ENCODE measurements at places on chromosomes 16 and 17. TPM values are rescaled to one million over a fixed set of nuclear protein-coding genes. Genes with fewer than 3 reads are reported as not detected.

SLC12A3 gene
- not detected for total RNA-seq

ZG16 gene
- not detected for total RNA-seq

CNEP1R1 gene
- total RNA-seq: 23.5 TPM

PDILT gene
- not detected for total RNA-seq

NAA60 gene
- 39.1 TPM for total RNA-seq

SPATA32 gene
- not detected for total RNA-seq

TP53I13 gene
- 75.2 TPM for total RNA-seq

KRTAP2-3 gene
- not detected for total RNA-seq

ZNF19 gene
- 6.7 TPM for total RNA-seq

TOM1L1 gene
- total RNA-seq: 16.4 TPM

CDRT15L2 gene
- not detected for total RNA-seq

- DNase-seq: no peak
Measured at GRCh38 chr17:12983991-12984884, 33.6 kb downstream of the ELAC2 start.

- DNase-seq: no peak
Measured at GRCh38 chr17:3972931-3973330, 8.7 kb upstream of the ATP2A3 start.

- no peak for DNase-seq
Measured at GRCh38 chr16:10037751-10038150, 144.5 kb downstream of the GRIN2A start.

DNA sequence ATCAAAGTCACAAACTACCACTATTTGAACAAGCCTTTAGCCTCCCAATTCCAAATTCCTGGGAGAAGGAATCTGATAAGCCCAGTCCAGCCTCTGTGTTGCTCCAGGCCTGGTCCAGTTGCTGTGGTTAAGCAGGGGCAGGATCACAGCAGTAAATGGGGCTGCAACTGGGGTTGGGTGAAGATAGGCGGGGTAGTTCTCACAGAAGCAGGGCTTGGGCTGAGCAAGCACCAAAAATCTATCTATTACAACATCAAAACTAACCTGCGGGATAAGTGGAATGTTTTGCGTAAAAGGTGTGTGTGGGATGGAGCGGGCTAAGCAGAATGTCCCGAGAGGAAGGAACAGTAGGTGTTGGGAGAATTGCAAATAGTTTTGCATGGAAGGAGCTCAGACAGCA is 23.0 kb upstream of the RNF135 start:
- DNase-seq: no peak

GRCh38 chr17:50836826-50837225 is 1.4 kb downstream of the WFIKKN2 start:
- no peak for DNase-seq

DNA sequence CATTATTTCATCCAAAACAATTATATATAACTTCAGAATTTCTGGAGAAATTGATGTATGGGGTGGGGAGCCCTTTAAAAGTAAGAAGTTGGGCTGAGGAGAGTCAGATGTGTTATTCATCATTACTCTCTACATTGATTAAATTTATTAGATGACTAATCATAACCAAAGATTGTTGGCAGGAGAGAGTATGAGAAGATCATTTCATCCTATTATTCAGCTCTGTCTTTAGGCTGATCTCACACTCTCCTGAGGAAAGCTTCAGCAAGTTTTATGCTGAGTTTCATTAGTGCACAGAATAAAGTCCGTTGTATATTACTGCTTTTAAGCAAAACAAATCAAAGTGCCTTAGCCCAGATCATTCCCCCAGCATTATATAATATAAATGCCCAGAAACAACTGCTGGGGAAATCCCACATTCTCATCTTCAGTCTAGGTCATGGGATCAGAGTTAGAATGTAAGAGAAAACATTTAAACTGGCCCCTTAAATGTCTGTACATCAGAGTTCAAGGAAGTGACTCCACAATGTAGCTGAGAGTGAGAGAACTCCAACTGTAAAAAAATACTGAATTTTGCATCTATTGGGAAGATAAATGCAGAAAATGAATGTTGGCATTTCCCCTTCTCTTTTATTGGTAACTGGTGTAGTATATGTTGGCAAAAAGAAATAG is 130.1 kb upstream of the HLF start:
- DNase-seq: no peak

DNA sequence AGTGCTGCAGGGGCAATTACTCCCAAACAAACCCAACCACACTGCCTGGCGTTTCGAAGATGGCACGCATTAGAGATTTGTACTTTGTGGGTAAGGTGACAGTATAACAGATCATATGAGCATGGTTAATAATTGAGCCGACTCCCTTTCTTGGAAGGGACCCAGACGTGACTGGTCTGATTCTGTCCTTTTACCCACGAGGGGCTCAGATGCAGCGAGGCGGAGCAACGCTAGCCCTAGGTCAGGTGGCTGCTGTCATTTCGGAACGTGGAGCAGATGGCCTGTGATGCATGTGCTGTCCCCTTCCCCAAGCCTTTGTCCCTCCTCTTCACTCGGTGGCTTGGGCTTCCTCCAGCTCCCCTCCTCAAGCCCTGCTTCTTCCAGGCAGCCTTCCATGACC is 84.2 kb downstream of the SNX29 start:
- DNase-seq: no peak

DNA sequence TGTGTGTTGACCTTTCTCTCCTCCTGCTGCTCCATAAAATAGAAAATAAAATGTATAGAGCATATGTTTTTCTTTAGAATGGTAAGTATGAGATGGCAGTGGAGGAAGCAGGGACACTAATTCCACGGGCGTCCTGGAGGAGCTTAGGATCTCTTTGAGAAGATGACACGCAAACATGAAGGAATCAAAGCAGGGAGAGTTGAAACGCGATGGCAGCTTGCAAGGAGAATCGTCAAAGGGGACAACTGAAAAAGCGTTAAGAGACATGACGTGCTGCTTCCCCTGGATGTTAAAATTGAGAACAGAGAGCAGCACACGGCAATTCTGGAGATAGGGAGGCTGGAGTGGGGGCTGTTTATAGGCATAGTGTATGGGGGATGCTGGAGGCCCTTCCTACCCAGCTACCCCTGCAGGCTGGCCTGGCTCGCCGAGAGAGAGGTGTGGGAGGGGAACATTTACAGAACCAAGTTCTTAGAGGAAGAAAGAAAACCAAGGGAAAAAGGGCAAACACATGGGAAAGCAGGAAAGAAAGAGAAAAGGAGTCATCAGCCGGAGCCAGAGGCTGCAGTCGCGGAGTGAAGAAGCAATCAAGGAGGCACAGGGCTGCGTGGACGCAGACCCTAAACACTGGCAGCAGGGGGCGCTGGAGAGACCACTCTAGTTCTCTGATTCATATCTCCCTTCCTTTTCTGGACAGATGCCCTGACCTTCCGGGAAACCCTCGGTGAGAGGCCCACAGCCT is 55.8 kb downstream of the MYH13 start:
- peak; percentile 89 for DNase-seq

DNA sequence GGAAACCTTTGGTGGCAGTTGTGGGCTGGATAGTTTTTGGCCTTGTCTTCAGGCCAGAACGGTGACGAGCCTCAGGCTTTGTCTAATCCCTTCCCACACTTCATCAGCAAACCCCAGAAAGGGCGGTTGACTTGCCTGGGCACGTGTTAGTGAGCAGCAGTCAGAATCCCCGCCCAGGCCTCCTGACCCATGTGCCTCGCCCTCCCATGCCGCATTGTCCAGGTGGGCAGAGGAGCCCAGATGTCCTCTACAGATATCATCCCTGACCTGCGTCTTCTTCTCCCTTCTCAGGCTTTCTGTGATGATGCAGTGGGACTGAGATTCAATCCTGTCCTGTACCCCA is 82.5 kb downstream of the OR1D5 start:
- no peak for DNase-seq

DNA sequence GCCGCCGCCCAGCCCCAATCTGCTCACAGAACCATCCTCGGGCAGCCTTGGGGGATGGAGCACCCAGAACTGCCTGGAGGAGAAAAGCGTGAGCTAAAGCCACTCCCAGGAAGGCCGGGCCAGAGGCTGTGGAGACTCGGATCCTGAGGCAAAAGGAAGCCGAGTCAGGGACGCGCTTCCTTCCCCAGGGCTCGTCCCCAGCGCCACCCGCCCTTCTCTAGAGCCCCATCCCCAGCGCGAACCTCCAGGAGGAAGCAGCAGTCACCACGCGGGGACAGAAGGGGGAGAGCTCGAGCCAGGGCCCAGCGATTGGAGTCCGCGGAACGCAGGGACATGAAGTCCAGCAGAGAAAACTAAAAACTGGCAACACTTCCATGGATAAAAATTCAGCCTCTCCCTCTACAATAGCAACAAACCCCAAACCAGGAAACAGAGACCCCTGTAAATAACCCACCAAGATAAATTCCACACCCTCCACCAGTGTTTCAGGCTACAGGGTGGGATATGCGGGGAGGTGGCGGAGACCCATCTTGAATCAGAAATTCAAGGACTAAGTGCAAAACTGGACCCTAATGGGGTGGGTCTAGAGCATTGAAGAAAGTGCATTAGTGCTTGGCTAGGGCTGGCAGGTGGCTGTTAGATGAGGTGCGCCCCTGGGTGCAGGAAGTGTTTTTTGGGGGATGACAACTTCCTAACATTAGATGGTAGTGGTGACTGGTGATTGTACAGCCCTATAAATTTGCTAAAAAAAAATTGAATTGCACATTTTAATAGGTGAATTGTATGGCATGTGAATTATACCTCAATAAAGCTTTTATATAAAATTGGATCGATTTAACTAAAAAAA is 116.1 kb upstream of the METRNL start:
- DNase-seq: peak; percentile 95

DNA sequence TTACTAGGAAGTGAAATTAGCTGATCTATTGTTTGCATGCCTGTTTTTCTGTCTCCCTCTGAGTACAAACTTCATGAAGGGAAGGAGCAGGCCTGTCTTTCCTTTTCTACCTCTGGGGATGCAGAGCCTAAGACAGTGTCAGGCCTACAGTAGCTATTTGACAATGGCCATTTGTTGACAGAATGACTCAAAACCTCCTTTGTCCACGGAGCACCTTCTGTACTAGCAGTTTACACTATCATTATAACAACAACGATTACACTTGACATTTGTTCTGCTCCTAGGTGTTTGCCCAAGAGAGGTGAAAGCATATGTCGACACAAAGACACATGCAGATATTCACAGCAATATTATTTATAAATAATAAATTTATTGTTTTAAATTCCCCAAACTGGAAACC is 132.3 kb upstream of the IRX3 start:
- no peak for DNase-seq

- DNase-seq: no peak
Measured at GRCh38 chr17:40848583-40849235, 18.3 kb downstream of the KRT12 start.

DNA sequence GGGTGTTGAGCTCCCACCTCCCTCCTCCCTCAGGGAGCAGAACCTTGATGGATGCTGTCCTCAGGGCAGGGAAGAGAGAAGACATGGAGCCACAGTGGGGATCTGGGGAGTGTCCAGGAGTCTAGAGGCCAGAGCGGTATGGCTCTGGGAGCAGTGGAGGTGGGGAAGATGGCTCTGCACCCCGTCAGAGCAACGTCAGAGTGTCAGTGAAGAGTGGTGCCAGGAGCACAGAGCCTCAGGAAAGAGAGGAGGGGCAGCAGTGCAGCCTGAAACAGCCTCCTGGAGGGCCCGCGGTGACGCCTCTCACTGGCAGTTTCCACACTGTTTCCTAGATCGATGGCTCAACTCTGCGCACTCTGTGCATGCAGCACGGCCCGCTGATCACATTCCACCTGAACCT is 23.2 kb upstream of the SLC5A11 start:
- DNase-seq: no peak

- no peak for DNase-seq
Measured at GRCh38 chr16:19781226-19781625, 63.2 kb downstream of the IQCK start.

GRCh38 chr17:60372790-60373483 is 19.0 kb downstream of the USP32 start:
- no peak for DNase-seq
